ENCODE measurements at places on chromosomes 13 and 19. TPM values are rescaled to one million over a fixed set of nuclear protein-coding genes. Genes with fewer than 3 reads are reported as not detected.

DNA sequence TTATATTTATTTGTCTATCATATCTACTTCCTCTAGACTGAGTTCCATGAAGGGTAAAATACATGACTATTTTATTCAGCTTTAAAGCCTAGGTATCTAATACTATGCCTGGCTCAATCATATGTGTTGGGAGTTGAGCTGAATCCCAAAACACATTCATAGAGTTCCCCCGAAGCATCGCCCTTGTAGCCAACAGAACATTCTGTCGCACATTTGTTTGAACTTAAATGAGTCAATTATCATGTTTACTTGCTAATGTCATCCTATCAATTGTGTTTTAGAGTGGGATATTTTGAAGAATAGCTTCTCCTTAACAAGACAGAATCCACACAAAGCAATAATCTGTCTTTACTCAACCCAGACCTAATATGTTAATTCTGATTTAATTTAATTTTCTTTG, 252.4 kb downstream of the HS6ST3 start:
- DNase-seq, result no peak

- peak; percentile 28 for DNase-seq
These were observed 9.5 kb upstream of the URAD start for GRCh38 chr13:27997904-27998522.

DNA sequence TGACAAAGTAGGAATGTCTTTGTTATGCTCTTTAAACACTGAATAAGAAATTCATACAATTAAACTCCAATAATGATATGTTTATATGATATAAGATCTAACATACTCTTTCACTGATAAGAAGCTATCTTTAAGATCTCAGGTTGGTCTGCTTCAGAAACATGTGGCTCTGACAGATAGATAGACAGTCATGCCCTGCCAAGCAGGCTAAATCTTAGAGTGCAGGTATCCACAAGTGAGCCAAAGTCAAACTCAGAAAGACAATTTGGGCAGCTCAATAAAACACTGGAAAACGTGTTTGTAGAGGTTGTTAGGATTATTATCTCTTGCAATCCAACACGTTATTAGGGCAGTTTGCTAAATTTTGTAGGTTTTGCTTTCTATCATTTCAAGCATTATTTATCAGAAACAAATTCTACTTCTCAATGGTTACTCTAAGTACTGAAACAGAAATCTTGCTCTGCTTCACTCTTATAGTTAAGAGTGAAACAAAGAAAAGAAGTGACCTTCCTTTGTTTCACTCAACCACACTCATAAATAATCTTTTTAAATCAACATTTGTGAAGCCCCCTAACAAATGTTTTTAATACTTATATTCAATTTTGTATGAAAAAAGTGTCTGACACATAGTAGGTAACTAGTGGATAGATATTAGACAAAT, 1255.6 kb downstream of the DIAPH3 start:
- DNase-seq, result no peak

DNA sequence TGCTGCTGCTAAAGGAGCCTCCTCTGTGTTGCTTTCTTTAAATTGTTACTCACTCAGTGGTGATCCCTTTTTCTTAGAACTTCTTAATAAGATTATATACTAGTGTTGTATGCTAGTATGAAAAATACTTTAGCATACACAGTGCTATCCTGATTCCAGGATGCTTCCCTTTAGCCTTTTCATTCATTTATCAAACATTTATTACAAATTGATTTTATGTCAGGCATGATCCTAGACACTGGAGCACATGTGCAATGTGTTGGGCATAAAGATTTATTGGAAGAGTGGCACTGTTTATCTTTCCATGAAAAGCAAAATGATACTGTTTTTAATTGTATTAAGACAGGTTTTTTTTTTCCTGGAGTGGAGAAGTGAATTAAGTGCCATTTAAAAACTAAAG, 249.6 kb downstream of the GPC5 start:
- DNase-seq, result no peak

DNA sequence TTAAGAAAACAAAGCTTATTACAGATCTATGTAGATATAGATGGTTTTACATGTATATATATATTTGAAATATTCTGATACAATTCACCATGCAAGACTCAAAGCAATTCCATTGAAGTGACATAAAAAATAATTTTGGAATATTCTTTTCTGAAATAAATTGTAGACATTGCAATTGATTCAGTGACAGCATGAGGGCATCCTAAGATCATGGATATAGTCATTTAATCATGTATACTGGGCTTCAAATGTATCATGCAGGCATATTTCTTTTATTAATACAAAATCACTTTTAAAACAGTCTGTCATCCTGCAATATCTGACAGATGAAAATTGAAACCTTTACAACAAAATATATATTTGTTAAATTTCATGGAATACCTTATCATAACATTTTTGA, 286.7 kb upstream of the SLITRK6 start:
- DNase-seq, result no peak

DNA sequence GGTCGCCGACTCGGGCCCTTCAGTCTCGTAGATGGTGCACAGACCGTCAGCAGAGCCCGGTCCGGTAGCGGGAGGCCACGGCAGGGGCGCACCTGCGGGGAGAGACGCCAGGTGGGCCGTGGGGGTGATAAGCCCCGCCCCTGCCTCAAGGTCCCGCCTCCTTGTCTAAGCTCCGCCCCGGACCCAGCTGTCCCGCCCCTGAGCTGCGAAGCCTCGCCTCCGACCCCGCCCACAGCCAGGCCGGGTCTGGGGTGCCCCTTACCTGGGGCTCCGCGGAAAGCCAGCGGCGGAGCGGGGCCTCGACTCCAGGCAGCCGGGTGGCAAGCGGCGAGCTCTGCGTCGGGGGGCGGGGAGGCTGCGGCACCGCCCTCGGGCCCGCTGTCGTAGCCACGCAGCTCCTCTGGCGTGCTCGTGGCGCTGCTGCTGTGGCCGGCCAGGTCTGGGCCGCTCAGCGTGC, 4.7 kb downstream of the PRR36 start:
- DNase-seq, result peak; percentile 28

- DNase-seq, result peak; percentile 5
These were observed 40.0 kb upstream of the F7 start for GRCh38 chr13:113065406-113066141.

- peak; percentile 82 for DNase-seq
These were observed 9.2 kb upstream of the CLIP3 start for GRCh38 chr19:36041831-36042230.

GRCh38 chr19:54282686-54283470, 2.0 kb upstream of the LILRB2 start:
- DNase-seq, result no peak

GRCh38 chr19:42246143-42246921, 3.9 kb upstream of the GSK3A start:
- peak; percentile 83 for DNase-seq

DNA sequence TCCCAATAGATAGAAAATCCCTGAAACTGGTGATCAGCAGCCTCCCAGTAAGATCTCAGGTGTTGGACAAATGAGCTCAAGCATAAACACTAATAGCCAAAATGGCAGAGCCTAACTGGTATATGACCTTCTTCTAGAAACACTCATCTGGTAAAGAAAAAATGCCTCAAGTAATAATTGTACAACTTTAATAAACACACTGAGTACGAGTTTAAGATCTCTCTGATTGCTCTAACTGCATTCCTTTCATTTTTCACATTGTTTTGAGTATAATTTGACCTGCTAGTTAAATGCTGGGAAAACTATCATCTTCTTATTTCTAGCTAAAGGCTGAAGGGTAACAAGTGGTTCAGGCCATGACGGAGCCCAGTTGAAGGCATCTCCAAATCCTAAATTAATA, 2009.5 kb upstream of the PCDH20 start:
- peak; percentile 43 for DNase-seq

DNA sequence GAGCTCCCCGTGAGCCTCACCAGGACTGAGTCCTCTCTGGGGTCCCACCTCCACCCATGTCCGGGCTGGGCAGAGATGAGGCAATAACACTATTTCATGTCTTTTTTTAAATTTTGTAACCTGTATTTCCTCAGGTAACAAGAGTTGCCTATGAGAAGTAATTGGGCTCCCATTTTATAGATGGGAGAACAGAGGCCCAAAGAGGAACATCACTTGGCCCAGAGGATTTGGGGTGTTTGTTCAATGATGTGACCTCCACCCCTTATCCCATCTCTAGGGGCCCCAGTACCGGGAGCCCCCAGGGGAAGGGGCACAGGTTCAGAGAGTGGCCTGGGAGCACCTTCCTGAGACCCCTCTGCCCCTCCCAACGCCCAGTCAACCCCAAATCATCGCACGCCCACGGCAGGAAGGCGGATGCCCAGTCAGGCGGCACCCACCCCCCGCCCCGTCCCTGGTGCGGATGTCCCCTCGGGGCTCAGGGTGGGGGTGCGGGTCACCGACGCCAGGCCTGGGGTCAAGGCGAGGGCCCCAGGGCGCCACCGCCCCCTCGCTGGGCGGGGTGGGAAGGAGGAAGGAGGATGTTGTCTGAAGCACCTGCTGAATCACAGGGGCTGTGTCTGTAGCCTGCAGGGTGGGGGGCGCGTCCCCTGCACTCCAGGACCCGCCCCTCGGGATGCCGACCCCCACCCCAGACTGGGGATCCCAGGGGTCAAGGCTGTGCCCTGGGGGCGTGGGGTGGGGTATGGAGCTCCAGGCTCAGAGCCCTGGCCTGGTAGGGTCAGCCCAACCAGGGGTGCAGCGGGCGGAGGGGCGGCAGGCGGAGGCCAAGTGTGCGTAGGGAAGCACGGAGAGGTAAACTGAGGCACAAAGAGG, 9.0 kb upstream of the CIRBP start:
- no peak for DNase-seq

GRCh38 chr13:43611281-43612273, 175.2 kb downstream of the ENOX1 start:
- no peak for DNase-seq

GRCh38 chr19:50507376-50507775, 3.6 kb downstream of the JOSD2 start:
- no peak for DNase-seq

DNA sequence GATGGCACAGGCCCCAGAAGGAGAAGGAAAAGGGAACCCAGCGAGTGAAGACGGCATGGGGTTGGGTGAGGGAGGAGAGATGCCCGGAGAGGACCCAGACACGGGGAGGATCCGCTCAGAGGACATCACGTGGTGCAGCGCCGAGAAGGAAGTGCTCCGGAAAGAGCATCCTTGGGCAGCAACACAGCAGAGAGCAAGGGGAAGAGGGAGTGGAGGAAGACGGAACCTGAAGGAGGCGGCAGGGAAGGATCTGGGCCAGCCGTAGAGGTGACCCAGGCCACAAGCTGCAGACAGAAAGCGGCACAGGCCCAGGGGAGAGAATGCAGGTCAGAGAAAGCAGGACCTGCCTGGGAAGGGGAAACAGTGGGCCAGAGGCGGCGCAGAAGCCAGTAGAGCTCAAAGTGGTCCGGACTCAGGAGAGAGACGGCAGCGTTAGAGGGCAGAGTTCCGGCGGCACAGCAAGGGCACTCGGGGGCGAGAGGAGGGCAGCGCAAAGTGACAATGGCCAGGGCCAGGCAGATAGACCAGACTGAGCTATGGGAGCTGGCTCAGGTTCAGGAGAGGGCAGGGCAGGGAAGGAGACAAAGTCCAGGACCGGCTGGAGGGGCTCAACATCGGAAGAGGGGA, 1.1 kb downstream of the PPP1R12C start:
- peak; percentile 66 for DNase-seq

Gene ZNF345
- 1.5 TPM for polyA plus RNA-seq

All from IMR-90 (cell line).